ENCODE measurements at places on chromosomes 5 and 9.
A peak's percentile ranks its signal among the peaks of the same experiment; 100 is the strongest.

- H3K4me3 ChIP-seq = no peak overlapping the region
- H3K27me3 ChIP-seq = peaks cover 20% of the 10 kb centered on the region
- no peak overlapping the region for H3K27ac ChIP-seq
- H3K36me3 ChIP-seq = no peaks in the 10 kb centered on the region
- DNase-seq = no peak
Measured at GRCh38 chr9:38133595-38133994, 64.6 kb upstream of the SHB start.

GRCh38 chr5:173963867-173964441, 25.0 kb upstream of the C5orf47 start:
- no peak overlapping the region for H3K4me3 ChIP-seq
- no peak for DNase-seq
- no peak overlapping the region for H3K27ac ChIP-seq
- H3K36me3 ChIP-seq = no peaks in the 10 kb centered on the region
- no peaks in the 10 kb centered on the region for H3K4me1 ChIP-seq

GRCh38 chr9:113341712-113342410, 1.8 kb upstream of the WDR31 start:
- no peaks in the 10 kb centered on the region for H3K36me3 ChIP-seq
- no peak overlapping the region for H3K27ac ChIP-seq

- peak overlapping the region; percentile 23 for H3K4me3 ChIP-seq
- H3K4me1 ChIP-seq = peaks cover 18% of the 10 kb centered on the region
- H3K27me3 ChIP-seq = no peaks in the 10 kb centered on the region
- H3K27ac ChIP-seq = peak overlapping the region; percentile 79
- no peaks in the 10 kb centered on the region for H3K36me3 ChIP-seq
- no peak for DNase-seq
Measured at GRCh38 chr5:53418409-53418808, 62.0 kb upstream of the FST start.

GRCh38 chr9:36985061-36985768, 48.9 kb downstream of the PAX5 start:
- no peak overlapping the region for H3K4me3 ChIP-seq
- peaks cover 65% of the 10 kb centered on the region for H3K27me3 ChIP-seq
- H3K4me1 ChIP-seq = no peaks in the 10 kb centered on the region

- no peaks in the 10 kb centered on the region for H3K36me3 ChIP-seq
- H3K27me3 ChIP-seq = no peaks in the 10 kb centered on the region
- no peak overlapping the region for H3K4me3 ChIP-seq
Measured at GRCh38 chr9:86953181-86953580, 5.9 kb upstream of the GAS1 start.

DNA sequence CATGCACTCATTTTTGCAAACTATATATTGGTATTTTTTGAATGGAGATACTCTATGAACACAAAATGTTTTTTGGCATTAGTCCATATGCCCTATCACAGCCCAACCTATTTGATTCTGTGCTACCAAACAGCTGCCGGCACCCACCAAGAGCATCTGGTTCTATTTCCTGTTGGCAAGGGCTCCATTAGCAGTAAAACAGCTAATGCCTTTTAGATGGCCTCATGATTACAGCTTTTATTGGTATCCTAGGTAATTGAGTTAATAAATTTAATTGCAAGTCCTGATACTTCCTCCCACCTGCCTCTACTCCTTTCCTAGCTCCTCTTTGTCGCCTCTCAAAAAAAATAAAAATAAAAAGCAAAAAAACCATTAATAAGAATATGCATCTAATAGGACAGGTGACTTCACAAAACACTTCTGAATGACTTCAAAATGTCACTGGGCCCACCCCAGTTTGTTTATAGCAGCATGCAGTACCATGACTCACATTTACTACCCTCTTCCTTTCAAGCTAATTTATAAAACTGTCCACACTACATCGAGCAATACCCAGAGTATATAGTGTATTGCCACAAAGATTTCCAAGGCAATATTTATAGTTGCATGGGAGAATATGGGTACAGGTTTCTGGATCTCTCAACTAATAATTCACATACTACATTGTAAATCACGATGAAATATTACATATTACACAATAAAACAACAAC, 620.4 kb downstream of the SLCO4C1 start:
- H3K4me1 ChIP-seq = no peaks in the 10 kb centered on the region
- no peaks in the 10 kb centered on the region for H3K36me3 ChIP-seq
- H3K4me3 ChIP-seq = no peak overlapping the region

DNA sequence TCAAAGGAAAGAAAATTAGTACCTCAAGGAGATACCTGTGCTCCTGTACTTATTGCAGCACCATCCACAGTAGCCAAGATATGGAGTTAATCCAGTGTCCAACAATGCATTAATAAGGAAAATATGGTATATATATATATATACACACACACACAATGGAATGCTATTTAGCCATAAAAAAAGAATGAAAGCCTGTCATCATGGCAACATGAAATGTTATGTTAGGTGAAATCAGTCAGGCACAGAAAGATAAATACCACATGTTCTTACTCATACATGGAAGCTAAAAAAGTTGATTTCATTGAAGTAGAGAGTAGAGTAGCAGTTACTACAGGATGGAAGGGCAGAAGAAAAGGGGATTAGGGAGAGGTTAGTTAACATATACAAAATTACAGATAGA, 601.5 kb downstream of the ANXA1 start:
- DNase-seq = no peak
- H3K27ac ChIP-seq = no peak overlapping the region
- H3K4me1 ChIP-seq = no peaks in the 10 kb centered on the region
- H3K4me3 ChIP-seq = no peak overlapping the region

GRCh38 chr9:11551106-11551505, 938.3 kb upstream of the PTPRD start:
- DNase-seq = no peak
- no peak overlapping the region for H3K27ac ChIP-seq
- H3K4me1 ChIP-seq = no peaks in the 10 kb centered on the region
- no peak overlapping the region for H3K4me3 ChIP-seq
